ENCODE measurements at places on chromosomes 5 and 9. TPM values are rescaled to one million over a fixed set of nuclear protein-coding genes. Genes with fewer than 3 reads are reported as not detected.
A peak's percentile ranks its signal among the peaks of the same experiment; 100 is the strongest.

GRCh38 chr9:7293091-7293490 lies 506.5 kb downstream of the DMAC1 start:
- DNase-seq, result no peak

- DNase-seq, result no peak
Measured at GRCh38 chr9:17521100-17521855, 57.6 kb upstream of the SH3GL2 start.

- no peak for DNase-seq
Measured at GRCh38 chr9:12069366-12069765, 623.8 kb upstream of the TYRP1 start.

GRCh38 chr9:36416890-36417289 lies 16.8 kb upstream of the RNF38 start:
- no peak for DNase-seq

DNA sequence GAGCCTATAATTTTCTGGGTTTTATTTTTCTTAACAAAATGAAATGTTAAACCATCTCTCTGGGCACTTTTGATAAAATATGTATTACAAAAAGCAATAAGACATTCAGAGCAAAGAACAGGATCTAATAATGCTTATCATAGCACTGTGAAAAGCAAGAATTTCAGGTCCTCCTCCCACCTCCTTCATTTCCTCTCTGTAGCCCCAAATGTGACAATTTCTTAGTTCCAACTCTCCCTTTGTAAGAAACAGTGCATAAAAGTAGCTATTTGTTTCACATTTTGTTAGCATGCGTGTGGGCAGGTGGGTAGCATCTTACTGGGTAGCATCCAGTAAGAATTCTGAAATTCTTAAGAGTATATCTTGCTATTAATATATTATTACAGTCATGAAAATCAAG lies 130.9 kb upstream of the RASA1 start:
- DNase-seq, result no peak

DNA sequence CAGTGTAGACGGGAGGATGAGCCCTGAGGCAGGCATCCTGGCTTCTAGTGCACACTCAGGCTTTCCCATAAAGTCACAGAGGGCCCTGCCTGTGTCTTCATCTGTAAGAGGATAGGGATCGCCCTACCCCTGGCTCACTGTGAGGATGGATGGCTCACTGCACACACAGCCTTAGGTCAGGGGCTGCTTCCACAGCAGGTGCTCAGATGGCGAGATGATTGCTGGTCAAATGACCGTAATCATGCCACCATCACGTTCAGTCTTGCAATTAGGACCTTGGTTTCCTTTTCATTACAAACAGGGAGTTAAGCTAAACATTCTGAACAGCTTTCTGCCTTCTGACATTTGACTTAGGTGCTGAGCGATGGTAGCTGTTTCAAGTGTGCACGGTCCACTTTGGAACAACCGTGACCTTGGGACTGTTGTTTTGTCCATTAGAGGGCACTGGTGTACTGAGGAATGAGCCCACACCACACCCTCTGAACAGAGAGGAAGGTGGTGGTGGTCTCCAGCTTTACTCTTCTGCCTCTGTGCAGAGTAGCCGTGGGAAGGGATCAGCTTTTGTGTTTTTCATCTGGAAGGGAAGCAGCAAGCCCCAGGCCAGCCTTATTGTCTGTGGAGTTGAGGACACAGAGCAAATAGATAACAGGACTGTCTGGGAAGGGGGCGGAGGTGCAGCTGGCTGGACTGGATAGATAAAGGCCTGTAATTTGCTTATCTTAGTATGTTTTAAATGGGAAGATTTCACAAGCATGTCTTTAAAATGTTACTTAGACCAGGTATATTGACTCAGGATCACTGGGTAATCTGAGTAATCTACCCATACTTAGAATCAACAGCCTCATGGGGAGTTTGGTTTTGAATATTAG lies 183.1 kb downstream of the TRIO start:
- no peak for DNase-seq

DNA sequence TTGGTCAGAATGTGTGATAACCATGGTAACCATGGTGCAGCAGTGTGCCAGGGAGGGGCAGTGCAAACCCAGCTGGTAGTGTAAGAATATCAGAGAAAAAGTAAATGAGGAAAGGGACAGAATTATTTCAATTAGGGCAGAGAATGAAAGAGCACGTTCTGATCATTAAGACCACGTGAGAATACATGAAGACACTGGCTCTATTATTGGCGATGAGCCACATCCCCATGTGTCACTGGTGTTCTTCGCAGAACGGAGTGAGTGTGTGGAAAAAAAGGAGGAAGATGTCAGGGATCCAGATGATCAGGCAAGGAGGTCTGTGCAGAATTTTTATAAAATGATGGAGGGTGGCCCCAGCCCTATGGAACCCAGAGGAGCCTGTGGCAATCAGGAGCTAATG lies 315.5 kb downstream of the SEMA5A start:
- no peak for DNase-seq

DNA sequence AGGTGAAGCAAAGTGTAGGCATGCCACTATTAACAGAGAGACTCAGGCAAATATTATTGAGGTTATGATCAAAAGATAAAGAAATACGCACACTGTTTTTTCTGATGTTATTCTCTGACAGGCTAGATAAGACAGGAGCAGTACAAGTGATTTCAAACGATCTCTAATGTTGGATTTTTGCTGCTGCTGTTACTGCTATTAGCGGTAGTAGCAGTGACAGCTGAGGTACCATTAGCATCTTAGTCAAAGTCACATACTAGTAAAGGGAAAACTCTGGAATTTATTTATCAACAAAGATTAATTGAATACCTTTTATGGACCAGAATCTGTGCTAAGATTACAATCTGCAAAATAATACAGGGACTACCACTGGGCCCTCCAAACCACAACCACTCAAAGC lies 362.4 kb upstream of the CDH6 start:
- DNase-seq, result no peak

Gene HBEGF
- 12.8 TPM for total RNA-seq

Gene RNF208
- total RNA-seq, result 5.0 TPM

Gene GPX3
- total RNA-seq, result not detected

Gene ORM2
- not detected for total RNA-seq

DNA sequence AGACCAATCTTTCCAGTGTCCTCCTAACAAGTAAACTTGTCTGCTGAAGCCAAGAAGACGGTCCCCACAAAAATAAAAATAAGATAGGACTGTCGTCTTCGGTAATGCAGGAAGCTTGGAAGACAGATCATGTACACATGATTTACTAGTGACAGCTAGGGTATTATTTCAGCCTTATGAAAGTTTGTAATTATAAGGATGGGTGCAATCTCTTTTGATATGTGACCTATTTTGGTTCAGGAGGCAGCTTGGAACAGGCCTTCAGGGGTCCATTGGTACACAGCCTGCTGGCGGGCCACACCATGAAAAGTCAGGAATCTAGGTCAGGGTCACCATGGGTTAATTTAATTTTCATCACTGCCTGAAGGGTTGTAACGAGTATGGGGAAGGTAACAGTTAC lies 13.7 kb upstream of the MEIKIN start:
- DNase-seq, result no peak

GRCh38 chr9:121753802-121754654 lies 102.6 kb downstream of the DAB2IP start:
- no peak for DNase-seq

GRCh38 chr9:126788634-126789349 lies 16.0 kb upstream of the ZBTB43 start:
- no peak for DNase-seq

- DNase-seq, result no peak
Measured at GRCh38 chr9:91549177-91549576, 125.5 kb upstream of the NFIL3 start.

DNA sequence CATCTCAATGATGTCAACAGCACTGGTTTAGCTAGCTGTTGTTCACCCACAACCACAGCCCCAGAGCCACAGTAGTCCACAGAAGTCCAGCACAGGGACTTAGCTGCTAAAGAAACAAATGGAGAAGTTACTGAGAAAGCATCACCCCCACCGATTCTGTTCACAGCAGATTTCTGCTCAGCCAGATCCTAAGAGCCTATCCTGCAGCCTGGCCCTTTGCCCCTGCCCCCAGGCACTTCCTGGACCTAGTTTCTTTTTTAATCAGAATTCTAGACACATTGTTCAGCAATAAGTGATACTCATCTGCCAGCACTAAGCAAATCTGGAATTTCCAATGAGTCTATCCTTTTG lies 7.4 kb downstream of the B4GALT1 start:
- DNase-seq, result peak; percentile 52

DNA sequence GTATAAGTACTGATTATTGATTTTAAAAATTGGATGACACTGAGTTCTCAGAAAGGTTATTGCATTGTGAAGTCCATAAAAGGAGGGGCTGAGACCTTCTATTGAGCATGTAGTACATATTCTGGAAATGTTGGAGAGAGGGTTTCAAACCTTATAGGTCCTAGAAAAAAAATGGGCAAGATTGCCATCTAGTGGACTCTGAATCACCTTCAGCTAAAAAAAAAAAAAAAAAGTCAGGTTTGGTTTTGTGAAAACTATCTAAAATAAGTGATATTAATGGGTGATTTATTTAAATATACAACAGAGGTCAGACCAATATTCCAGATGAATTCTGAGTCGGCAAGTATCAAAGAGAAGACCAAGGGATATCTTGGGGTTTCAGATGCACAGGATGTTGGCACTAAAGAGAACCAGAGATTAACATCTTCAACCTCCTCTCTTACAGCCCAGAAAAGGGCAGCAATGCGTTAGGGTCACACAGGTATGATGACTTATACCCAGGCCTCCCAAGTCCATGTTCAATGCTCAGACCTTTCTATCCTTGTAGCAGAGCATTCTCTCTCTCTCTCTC lies 109.8 kb upstream of the NMUR2 start:
- DNase-seq, result no peak

GRCh38 chr5:67308988-67309688 lies 112.5 kb upstream of the CD180 start:
- no peak for DNase-seq

DNA sequence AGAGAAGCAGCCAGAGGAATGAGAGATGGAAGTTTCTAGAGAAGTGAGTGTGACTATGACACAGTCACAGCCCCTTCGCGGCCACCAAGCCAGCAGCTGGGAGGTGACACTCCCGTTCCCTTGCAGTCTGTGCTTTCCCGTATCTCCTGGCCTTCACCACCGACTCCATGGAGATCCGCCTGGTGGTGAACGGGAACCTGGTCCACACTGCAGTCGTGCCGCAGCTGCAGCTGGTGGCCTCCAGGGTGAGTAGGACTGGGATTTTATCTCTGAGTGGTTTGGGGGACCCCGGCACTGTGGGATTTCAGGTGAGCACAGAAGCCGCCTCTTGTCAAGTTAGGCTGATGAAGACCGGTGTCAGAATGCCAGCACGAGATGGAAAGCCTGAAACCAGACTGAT lies 12.1 kb upstream of the SLC2A8 start:
- DNase-seq, result no peak

- DNase-seq, result no peak
Measured at GRCh38 chr5:95825495-95825894, 3.0 kb upstream of the GLRX start.

Gene DDX4
- 0.28 TPM for total RNA-seq

GRCh38 chr5:124401476-124402143 lies 344.8 kb downstream of the ZNF608 start:
- DNase-seq, result no peak

Gene NRG2
- 0.08 TPM for total RNA-seq

DNA sequence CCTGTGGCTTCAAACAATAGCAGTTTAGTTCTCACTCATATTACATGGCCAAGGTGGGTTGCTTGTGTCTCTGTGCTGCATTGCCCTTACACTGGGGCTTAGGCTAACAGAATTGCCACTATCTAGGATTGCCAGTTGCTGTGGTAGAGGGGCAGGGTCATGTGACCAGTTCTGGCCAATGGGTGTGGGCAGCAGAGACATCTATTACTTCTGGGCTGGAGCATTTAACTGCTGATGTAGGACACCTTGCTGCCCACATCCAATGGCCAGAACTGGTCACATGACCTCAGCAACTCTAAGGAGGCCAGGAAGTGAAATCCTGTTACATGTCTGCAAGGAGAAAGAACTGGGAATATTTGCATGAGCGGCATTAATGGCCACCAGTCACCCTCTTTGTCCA lies 199.3 kb downstream of the C9orf152 start:
- DNase-seq, result no peak

- no peak for DNase-seq
Measured at GRCh38 chr5:146523698-146524097, 7.7 kb upstream of the GPR151 start.

DNA sequence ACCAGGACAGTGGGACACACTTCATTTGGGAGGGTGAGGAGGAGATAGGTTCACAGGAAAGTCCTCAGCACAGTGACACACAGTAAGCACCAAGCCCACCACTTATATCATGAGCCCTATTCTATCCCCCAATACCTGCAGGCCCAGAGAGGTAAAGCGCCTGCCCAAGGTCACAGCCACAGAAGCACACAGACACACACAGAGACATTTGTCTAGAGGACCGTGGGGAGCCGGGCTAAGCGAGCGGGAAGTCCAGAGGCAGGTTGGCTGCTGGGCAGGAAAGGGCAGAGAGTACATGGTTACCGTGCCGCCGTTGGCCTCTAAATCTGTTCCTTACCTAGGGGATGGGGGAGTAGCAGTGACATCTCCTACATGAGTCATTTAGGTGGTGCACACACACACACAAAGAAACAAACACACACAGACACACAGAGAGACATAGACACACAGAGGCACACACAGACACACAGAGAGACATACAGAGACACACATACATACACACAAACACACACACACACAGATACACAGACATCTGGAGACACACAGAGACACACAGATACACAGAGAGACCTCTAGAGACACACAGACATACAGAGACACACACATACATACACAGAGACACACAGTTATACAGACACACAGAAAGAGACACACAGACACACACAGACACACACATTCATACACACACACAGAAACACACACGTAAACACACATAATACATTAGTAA lies 15.9 kb upstream of the DUSP1 start:
- DNase-seq, result no peak

- no peak for DNase-seq
Measured at GRCh38 chr5:15026011-15026893, 154.7 kb upstream of the ANKH start.

GRCh38 chr9:137685035-137685740 lies 66.4 kb downstream of the EHMT1 start:
- DNase-seq, result no peak

Gene HNRNPK
- 601 TPM for total RNA-seq

DNA sequence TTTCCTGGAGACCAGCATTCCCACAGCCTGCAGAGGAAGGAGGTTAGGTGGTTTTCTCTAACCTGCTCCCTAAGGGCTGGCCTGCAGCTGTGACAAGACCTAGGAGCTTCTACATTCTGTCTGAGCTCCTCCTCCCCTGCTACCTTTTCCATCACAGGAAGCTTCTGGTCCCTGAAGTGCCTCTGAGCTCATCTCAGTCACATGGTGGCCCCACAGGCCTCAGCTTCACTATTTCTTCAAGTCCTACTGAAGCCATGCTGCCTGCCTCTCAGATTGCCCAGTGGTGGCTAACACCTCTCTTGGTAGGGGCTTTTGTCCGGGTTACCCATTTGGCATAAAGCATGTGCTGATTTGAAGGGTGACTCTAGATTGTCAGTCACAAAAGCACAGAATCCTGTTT lies 259.4 kb downstream of the CRB2 start:
- DNase-seq, result no peak

DNA sequence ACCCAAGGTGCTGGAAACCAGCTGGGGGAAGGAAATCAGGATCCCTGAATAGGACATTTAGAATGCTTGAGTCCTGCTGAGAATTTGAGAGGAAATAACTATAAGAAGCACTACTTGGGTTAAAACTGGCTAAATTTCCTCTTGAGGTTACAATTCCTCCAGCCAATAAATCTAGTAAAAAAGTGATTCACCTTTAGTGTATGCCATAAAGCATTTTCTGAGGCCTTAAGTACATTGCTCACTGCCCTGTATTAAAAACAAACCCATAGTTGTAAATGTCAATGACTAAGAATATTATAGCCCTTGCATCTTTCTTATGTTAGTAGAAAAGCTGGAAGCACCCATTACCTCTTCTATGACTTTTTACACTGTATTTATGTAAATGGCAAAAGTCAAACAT lies 634.7 kb upstream of the ARRDC3 start:
- DNase-seq, result no peak

All from activated naive CD8-positive, alpha-beta T cell treated with anti-CD3 and anti-CD28 coated beads, Interleukin-2, amount 10 ng/mL, durations not matched to agents 7 days and 5 days (primary cell).